PC-9 (cell line): ENCODE measurements at places on chromosomes 4 and X. TPM values are rescaled to one million over a fixed set of nuclear protein-coding genes. Genes with fewer than 3 reads are reported as not detected.
A peak's percentile ranks its signal among the peaks of the same experiment; 100 is the strongest.

The P2RY10 gene
- total RNA-seq, result not detected in 2 replicates

DNA sequence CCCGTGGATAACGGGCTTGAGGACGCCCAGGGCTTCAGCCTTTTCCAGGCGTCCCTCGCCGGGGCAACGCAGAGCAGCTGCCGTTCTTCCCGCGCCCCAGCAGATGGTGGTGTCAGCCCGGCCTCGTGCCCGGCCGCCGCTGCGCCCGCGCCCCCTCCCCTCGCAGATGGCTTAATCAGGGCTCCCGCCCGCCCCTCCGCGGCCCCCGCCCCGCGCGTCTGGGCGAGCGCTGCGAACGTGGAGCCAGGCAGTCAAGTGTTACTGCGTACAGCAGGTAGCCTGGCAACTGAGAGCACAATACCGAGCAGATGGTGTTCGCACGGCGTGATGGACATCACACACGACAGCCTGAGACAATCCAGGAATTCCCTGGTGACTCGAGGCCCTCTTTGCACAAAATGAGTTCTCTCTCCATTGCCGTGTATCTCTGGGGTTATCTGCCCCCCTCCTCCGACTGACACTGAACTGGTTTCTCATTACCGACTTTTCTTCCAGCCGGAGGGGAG, 69.3 kb downstream of the MGST2 start:
- no peak for DNase-seq

DNA sequence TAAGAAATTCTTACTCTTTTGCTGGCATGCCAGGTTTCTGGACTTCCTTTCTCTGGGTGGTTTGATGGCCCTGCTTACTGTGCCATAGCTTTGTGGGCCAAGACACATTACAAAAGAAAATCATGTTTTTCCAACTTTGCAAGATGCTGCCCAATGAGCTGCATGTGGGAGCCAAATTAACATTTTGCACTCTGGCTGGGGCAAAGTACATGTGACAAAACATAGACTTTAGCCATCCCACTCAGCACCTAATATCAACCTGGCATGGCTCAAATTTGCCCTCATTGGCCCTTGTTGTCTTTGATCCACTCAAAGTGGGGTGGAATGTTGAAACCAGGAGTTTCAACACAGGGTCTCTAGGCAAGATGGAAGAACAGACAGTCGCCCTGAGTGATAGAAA, 40.0 kb upstream of the DYNLT3 start:
- no peak for DNase-seq

GRCh38 chrX:13001097-13001496, 26.2 kb downstream of the TMSB4X start:
- peak; percentile 51 for DNase-seq

DNA sequence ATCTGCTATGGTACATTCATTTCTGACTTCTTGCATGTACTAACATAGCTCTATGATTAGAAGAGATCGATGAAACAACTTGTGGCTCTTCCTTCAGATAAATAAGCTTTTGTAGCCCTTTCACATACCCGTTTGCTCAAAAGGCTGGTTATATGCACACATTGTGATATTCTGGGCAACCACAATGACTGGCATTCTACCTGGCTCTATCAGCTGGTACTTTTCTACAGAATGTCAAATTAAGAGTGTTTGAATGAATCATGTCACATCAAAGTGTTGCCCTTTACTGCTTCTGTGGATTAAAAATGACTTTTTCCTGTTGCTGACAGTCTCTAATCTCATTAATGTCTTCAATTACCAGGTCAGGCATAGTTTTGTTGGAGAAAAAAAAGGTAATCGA, 11.6 kb downstream of the PGRMC1 start:
- no peak for DNase-seq

- DNase-seq, result no peak
Observed at GRCh38 chrX:253451-254297, 27.5 kb upstream of the PLCXD1 start.

GRCh38 chrX:42943051-42943974, 165.3 kb upstream of the PPP1R2C start:
- DNase-seq, result peak; percentile 1
